ENCODE measurements at places on chromosomes 5 and 9. TPM values are rescaled to one million over a fixed set of nuclear protein-coding genes. Genes with fewer than 3 reads are reported as not detected.

The TAS2R1 gene
- total RNA-seq, result not detected

The EQTN gene
- not detected for total RNA-seq

The EIF4E1B gene
- total RNA-seq, result not detected

The PCDHA9 gene
- not detected for total RNA-seq

The KCNN2 gene
- total RNA-seq, result 0.14 TPM

The PCSK5 gene
- total RNA-seq, result 2.2 TPM

The CBY3 gene
- total RNA-seq, result not detected

The ASPN gene
- not detected for total RNA-seq

The ARHGEF37 gene
- 2.5 TPM for total RNA-seq

The HK3 gene
- 0.03 TPM for total RNA-seq

The SPINK7 gene
- not detected for total RNA-seq

The EGR1 gene
- total RNA-seq, result 11.8 TPM

The TMEM174 gene
- not detected for total RNA-seq

The PCDHAC2 gene
- total RNA-seq, result 4.2 TPM

The OR1L1 gene
- total RNA-seq, result not detected

The PCA3 gene
- not detected for total RNA-seq

The PCDHB11 gene
- total RNA-seq, result not detected

The LMX1B gene
- 1.8 TPM for total RNA-seq

The SLC36A3 gene
- not detected for total RNA-seq

The LHX3 gene
- 0.05 TPM for total RNA-seq

The GPR21 gene
- total RNA-seq, result not detected

The SLC31A2 gene
- 7.1 TPM for total RNA-seq

The PCDHGB5 gene
- 2.5 TPM for total RNA-seq

The PCDHB15 gene
- total RNA-seq, result 0.05 TPM

The HMCN2 gene
- 0.02 TPM for total RNA-seq

The G3BP1 gene
- total RNA-seq, result 142 TPM

The SOWAHA gene
- total RNA-seq, result 0.18 TPM

The ANKRD18A gene
- total RNA-seq, result 13.7 TPM

The CDX1 gene
- not detected for total RNA-seq

The ARL14EPL gene
- total RNA-seq, result 0.10 TPM

The NUTM2G gene
- not detected for total RNA-seq

The SPATA31A3 gene
- not detected for total RNA-seq

The IL7R gene
- total RNA-seq, result 0.40 TPM

The RNF183 gene
- total RNA-seq, result not detected

The TRAF2 gene
- 51.6 TPM for total RNA-seq

The RIOK2 gene
- 24.1 TPM for total RNA-seq

The ANKRD34B gene
- 0.05 TPM for total RNA-seq

The SLC6A3 gene
- total RNA-seq, result 1.5 TPM

Measured in A549 treated with dexamethasone at 1 μM for 4 hours (cell line).